Caki2 (cell line): ENCODE measurements at places on chromosomes 4 and X. TPM values are rescaled to one million over a fixed set of nuclear protein-coding genes. Genes with fewer than 3 reads are reported as not detected.

BANK1 gene
- total RNA-seq = 0.90 and 1.1 TPM in 2 replicates

ZNF827 gene
- total RNA-seq = 1.8 and 4.6 TPM in 2 replicates

ITIH6 gene
- not detected in 2 replicates for total RNA-seq

ZCCHC18 gene
- 0.78 TPM in 1 of 2 replicates, not detected in the other for total RNA-seq

TNIP2 gene
- total RNA-seq = 60.8 and 73.0 TPM in 2 replicates

TENM3 gene
- total RNA-seq = 44.5 and 51.3 TPM in 2 replicates

SPANXC gene
- not detected in 2 replicates for total RNA-seq

DNA sequence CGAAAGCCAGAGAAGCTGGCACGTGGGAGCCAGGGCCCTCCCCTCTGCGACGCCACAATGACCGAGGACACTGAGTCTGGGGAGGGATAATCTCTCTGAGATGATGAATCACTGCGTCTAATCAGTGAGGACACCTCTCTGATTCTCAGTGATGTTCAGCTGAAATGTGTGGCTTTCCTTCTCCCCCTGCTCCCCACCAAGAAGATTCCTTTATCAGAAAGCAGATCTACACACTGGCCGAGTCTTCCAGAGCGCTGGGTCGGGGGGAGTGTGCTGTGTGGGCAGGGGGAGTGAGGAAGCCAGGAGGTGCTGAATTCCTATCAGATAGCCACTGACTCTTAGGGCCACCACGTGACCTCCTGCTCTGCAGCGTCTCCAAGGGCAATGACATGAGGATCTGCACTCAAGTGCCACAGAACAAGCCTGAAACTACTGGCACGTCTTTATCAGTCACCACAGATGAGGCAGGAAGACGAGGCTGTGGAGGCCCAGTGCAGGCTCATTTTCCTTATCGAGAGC, 89.2 kb downstream of the GATB start:
- DNase-seq = no peak

DNA sequence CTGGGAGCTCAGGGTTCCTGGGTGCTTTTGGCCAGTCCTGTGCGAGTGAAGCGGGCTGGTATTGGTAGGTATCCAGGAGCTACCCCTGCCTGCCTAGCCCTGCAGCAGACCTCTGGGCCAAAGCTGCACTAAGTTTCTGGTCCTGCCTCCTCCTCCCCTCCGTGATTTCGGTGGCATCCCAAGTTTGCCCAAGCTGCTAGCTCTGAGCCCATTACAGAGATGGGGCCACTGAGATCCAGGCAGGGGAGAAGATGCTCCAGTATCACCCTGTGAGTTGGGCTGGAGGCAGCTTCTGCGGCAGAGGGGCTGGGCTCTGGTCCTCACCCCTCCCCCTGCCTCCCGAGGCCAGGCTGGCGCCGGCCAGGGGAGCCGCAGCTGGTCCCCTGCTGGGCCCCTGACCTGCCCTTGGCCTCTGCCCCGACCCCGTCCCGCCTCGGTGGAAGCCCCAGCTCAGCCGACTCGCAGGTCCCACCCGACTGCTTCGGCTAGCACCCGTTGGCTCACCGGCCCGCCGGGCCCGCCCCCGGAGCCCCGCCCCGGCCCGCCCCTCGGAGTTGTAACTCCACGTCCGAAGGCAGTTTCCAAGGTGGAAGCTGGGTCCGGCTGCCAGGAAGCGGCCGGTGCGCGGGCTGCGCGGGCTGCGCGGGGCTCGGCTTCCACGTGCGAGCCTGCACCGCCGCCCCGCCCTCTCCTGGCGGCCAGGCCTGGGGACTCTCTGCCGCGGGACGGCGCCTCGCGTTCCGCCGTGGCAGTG, at the start of gene DUSP9:
Gene DUSP9, plus strand, starts transcription at position 584 of the 754 bp plus-strand sequence. CDS start 751 bp downstream, outside the sequence.
- peak; percentile 28 for DNase-seq

GRCh38 chr4:85717847-85718246, 242.9 kb downstream of the ARHGAP24 start:
- no peak for DNase-seq

DNA sequence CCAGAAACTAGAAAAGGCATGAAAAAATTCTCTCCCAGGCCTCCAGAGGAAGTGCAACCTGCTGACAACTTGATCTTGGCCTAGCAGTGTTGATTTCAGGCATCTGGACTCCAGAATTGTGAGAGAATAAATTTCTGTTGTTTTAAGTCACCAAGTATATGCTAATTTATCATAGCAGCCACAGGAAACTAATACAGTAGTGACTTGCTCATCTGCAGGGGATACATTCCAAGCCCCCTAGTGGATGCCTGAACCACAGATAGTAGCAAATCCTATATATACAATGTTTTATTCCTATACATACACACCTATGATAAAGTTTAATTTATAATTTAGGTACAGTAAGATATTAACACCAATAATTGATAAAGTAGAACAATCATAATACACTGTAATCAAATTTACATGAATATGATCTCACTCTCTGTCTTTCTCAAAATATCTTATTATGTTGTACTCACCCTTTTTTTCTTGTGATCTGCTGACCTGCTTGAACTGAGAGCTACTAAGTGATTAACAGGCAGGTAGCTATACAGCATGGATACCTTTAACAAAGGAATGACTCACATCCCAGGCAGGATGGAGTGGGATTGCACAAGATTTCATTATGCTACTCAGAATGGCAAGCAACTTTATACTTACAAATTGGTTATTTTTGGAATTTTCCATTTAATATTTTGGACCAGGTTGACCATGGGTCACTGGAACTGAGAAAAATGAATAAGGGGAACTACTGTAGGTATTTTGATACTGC, 501.1 kb downstream of the KCNIP4 start:
- DNase-seq = no peak
